Hepatocyte (in vitro differentiated cells): ENCODE measurements at places on chromosomes 5 and 9. TPM values are rescaled to one million over a fixed set of nuclear protein-coding genes. Genes with fewer than 3 reads are reported as not detected.

- H3K4me3 ChIP-seq = no peak overlapping the region
- no peaks in the 10 kb centered on the region for H3K4me1 ChIP-seq
- no peak for DNase-seq
- no peaks in the 10 kb centered on the region for H3K27me3 ChIP-seq
- H3K27ac ChIP-seq = no peak overlapping the region
- no peaks in the 10 kb centered on the region for H3K36me3 ChIP-seq
These were observed 197.8 kb upstream of the NREP start for GRCh38 chr5:111954516-111955395.

DNA sequence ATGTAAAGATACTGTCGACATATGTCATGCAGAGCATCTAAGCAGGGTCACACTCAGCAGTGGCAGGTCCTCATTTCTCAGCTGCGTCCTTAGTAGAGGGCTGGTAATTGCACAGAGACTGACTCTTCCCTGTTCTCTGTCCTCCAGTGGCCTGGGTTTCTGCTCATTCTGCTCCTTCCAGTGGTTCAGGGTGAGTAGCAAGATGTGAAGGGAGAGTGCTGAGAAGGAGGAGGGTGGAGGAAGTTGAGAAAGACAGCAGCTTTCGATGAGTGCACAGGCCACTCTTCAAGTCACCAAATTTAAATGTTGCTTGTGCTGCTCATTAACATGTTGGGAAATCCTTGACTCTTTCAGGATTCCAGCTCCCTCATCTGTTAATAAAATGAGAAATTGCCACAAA is 203.9 kb downstream of the FBXL7 start:
- no peak overlapping the region for H3K4me3 ChIP-seq
- no peak for DNase-seq
- no peaks in the 10 kb centered on the region for H3K4me1 ChIP-seq

GRCh38 chr5:87746891-87747377 is 334.2 kb upstream of the CCNH start:
- no peaks in the 10 kb centered on the region for H3K4me1 ChIP-seq
- DNase-seq = no peak
- H3K4me3 ChIP-seq = no peak overlapping the region
- no peaks in the 10 kb centered on the region for H3K36me3 ChIP-seq

DNA sequence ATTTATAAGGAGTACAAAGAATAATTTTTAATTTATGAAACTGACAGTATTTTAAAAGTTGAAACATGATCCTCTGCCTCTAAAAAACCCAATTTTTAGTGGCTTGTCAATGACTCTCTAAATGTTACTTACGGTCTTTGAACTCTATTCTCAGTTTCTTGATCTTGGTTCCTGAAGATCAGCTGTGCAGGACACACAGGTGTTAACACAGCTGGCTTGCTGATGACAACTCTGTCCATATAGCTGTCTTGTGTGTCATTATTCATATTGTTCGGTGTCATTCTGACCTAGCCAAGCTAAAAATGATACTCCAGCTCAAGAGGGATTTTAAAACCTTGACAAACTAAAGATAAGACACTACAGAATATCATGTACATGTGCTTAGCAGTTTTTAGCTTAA is 314.5 kb downstream of the CCDC171 start:
- no peaks in the 10 kb centered on the region for H3K36me3 ChIP-seq
- H3K4me3 ChIP-seq = no peak overlapping the region
- no peak for DNase-seq
- H3K27me3 ChIP-seq = no peaks in the 10 kb centered on the region
- no peaks in the 10 kb centered on the region for H3K4me1 ChIP-seq
- H3K27ac ChIP-seq = no peak overlapping the region

GRCh38 chr5:61397238-61397637 is 65.2 kb downstream of the ZSWIM6 start:
- H3K27ac ChIP-seq = no peak overlapping the region
- no peaks in the 10 kb centered on the region for H3K27me3 ChIP-seq
- no peak overlapping the region for H3K4me3 ChIP-seq
- DNase-seq = no peak
- no peaks in the 10 kb centered on the region for H3K4me1 ChIP-seq
- no peaks in the 10 kb centered on the region for H3K36me3 ChIP-seq

- no peak overlapping the region for H3K4me3 ChIP-seq
- H3K36me3 ChIP-seq = no peaks in the 10 kb centered on the region
- no peaks in the 10 kb centered on the region for H3K4me1 ChIP-seq
- no peak overlapping the region for H3K27ac ChIP-seq
- no peak for DNase-seq
These were observed 9.0 kb upstream of the TIMD4 start for GRCh38 chr5:156971848-156972525.

The COL27A1 gene
- total RNA-seq = 30.8 and 47.0 TPM in 2 replicates

DNA sequence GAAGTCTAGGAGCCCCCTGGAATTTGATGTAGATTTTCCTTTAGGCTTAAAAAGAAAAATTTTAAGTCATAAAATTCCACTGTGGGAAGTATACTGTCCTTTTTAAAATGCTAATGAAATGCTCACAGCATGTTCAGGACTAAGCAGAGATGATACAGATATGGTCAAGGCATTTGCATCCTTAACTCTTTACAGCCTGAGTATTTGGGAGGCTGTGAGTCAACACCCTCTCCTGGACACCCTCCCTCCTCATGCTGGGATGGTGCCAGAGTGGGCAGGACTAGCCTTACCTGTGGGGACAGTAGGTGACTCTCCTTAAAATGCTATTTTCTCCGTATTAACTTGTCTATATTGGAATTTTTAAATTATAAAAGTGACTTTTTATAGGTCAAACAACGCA is 197.4 kb upstream of the ELL2 start:
- H3K4me3 ChIP-seq = no peak overlapping the region
- no peaks in the 10 kb centered on the region for H3K36me3 ChIP-seq
- no peak for DNase-seq
- H3K4me1 ChIP-seq = no peaks in the 10 kb centered on the region
- H3K27me3 ChIP-seq = no peaks in the 10 kb centered on the region

DNA sequence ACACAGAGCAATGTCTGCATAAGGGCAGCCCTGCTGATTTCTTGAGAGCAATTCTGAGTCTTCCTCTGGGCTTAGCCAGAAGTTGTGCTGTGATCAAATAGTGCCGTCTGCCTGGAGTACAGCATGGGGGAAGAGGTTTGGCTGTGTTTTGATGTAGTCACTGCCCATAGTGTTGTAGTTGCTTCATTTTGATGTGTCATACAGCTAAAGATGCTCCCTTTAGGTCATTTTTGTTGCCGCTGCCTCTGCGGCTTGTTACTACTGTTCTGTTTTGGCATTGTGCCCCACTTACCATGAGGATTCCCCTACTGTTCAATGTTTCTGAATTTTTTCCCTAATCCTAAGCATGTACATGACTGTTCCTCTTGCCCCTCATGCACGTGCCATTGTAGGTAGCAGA is 23.0 kb downstream of the SLC36A1 start:
- no peaks in the 10 kb centered on the region for H3K27me3 ChIP-seq
- no peaks in the 10 kb centered on the region for H3K36me3 ChIP-seq
- DNase-seq = no peak
- no peak overlapping the region for H3K4me3 ChIP-seq
- H3K4me1 ChIP-seq = no peaks in the 10 kb centered on the region

DNA sequence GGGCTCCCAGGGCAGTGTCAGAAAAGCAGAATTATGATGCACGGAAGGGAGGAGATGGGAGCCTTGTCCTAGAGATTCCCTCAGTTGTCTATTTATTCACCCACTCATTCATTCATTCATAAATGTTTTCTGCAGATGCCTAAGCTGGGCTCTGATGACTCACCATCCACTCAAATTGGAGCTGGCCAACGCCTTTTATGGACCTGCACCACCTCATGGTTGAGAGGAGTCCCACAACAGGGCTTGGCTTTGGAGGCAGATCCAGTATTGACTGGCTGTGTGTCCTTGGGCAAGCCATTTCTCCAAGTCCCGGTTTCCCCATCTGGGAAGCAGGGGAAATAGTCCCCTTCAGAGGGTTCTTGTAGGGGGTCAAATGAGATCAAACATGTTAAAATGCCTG is 227.8 kb downstream of the MELK start:
- H3K4me1 ChIP-seq = no peaks in the 10 kb centered on the region
- peaks cover 14% of the 10 kb centered on the region for H3K27me3 ChIP-seq
- H3K36me3 ChIP-seq = no peaks in the 10 kb centered on the region
- no peak overlapping the region for H3K4me3 ChIP-seq
- DNase-seq = no peak
- no peak overlapping the region for H3K27ac ChIP-seq

The PAEP gene
- not detected in 2 replicates for total RNA-seq

- H3K4me3 ChIP-seq = peak overlapping the region; percentile 24
- peak; percentile 83 for DNase-seq
- H3K27ac ChIP-seq = no peak overlapping the region
- H3K4me1 ChIP-seq = peaks cover 9% of the 10 kb centered on the region
These were observed 15.0 kb downstream of the LHX6 start for GRCh38 chr9:122213589-122214413.

DNA sequence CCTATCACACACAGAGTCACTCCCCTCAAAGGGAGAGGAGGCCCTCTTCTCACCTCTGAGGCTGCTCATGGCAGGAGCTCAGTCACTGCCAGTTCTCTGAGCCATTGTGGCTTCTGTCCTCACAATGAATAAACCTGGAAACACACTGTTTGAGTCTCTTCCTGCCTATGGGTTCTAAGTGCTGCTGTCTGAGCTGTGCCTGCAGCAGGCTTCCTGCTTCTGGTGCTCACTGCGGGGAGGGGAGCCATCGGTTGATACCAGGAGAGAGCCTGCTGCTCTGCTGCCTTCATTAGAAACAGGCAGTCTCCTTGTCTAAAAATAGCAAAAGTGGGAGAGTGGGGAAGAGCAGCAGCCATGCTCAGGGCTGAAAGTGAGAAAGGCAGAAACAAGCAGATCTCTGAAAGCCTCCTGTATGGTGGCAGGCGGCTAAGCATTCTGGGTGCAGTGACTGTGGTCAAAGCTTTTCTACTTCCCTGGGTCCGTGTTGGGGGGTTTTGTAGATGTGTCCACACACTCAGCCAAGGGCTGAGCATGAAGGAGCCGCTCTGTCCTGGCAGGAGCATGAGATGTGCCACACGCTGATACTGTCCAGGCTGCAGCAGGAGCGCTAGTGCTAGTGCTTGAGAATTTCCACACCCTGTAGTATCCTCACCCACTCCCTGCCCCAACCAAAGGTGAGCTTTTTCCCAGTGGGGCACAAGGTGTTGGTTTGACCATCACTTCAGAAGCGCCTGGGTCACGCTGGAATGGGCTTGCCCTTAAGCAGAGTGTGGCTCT is 34.2 kb downstream of the PRKACG start:
- H3K4me3 ChIP-seq = no peak overlapping the region
- H3K27ac ChIP-seq = peak overlapping the region; percentile 37
- H3K36me3 ChIP-seq = no peaks in the 10 kb centered on the region

DNA sequence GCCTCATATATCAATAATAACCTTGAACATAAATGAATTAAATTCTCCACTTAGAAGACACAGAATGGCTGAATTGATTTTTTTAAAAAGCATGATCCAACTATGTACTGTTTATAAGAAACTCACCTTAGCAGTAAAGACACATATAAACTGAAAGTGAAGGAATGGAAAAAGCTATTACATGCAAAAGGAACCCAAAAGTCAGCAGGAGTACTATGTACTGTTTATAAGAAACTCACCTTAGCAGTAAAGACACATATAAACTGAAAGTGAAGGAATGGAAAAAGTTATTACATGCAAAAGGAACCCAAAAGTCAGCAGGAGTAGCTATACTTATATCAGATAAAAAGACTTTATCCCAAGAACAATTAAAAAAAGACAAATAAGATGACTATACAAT is 204.8 kb downstream of the TMEM161B start:
- no peaks in the 10 kb centered on the region for H3K4me1 ChIP-seq
- no peaks in the 10 kb centered on the region for H3K36me3 ChIP-seq
- no peak overlapping the region for H3K27ac ChIP-seq
- no peak overlapping the region for H3K4me3 ChIP-seq
- no peak for DNase-seq

The C5orf34 gene
- 2.1 and 4.5 TPM in 2 replicates for total RNA-seq
